ENCODE measurements at places on chromosomes 3 and 15.
A peak's percentile ranks its signal among the peaks of the same experiment; 100 is the strongest.

- DNase-seq = peak; percentile 4
These were observed 337.3 kb upstream of the CBLB start for GRCh38 chr3:106206146-106206545.

DNA sequence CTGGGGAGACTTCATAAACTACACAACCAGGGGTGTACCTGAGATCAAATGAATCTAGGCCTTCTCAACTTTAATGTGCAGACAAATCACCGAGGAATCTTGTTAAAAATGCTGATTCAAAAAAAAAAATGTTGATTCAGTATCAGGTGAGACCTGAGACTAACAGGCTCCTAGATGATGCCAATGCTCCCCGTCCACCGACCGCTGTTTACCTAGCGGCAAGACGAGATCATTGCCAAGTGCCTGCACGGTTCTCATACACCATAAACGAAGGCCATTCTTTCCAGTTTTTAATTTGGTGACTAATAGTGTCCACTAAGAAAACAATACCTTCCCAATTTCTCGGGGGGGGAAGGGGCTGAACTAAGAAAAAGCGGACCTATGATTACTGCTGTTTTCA is 2.5 kb upstream of the FSIP1 start:
- no peak for DNase-seq

- DNase-seq = no peak
These were observed 37.9 kb upstream of the LRTM1 start for GRCh38 chr3:54965746-54966145.

DNA sequence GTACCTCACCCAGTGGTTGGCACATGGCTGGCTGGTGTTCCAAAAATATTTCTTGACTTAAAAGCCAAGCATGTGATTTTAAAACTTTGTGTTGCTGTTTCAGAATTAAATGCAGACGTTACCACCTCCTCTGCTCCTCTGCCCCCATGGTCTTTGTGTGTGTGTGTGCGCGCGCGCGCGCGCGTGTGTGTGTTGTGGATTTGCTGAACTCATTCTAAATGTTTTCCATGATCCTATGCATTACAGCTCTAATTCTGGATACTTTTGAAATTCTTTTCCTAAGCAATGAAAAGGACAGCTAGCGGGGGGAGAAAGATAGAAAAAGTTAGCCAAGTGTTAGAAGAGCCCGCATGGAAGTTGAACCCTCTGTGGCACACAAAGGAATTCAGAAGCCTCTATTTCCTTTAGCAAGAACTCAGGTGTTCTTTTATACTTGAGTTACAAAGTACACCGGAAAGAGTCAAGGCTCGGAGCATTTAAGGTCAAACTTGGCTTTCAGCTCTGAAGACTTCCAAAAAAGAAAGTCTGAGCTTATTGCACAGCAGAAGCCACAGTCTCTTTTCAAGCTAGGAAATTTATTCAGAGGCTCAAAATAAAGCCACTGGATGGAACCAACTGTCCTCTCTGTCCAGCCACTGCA is 350.5 kb upstream of the TBL1XR1 start:
- DNase-seq = no peak

DNA sequence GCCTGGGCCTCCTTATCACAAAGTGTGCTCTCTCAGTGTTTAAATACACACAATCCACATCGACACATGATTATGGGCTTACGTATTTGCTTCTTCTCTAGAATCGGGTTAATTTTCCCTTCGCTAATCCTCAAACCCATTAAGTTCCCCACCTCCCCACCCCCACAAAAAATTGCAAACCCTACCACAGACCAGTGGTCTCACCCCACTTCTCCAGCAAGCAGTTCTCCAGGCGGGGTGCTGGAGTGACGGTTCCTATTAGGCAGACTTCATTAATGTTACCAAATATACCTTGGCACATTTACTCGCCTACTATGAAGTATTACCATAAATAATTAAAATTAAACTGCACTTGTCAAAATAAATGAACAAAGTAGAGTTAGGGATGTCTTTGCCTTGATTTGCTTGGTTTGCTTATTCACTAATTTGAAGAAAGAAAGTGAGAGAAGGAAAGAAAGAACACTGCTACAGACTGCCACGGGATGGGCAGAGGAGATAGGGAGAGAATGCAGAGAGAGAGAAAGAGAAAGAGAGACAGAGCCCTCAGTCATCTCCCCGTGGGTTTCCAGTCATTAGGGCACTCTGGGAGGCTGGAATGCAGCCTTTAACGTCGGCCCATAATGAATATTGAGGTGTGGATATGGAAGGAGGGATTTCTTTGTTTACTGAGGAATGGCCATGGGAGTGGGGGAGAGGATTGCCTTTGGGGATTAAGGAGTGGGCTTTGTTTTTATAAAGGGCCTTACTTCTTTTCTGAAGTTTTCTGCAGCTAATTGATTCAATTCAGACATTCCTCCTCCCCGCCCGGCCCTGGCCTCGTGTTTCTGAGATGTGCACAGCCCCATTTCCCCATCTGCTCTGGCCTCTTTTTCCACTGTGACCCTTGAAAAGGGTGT is 39.7 kb upstream of the POLG start:
- DNase-seq = no peak

- no peak for DNase-seq
These were observed 70.3 kb downstream of the TAMM41 start for GRCh38 chr3:11776346-11776745.

Data from inflammatory macrophage treated with lipopolysaccharide for 1 hour (primary cell).